HFFc6 (cell line): ENCODE measurements at places on chromosomes 12 and 14.

- DNase-seq = no peak
Observed at GRCh38 chr14:94699831-94700230, 70.1 kb downstream of the GSC start.

DNA sequence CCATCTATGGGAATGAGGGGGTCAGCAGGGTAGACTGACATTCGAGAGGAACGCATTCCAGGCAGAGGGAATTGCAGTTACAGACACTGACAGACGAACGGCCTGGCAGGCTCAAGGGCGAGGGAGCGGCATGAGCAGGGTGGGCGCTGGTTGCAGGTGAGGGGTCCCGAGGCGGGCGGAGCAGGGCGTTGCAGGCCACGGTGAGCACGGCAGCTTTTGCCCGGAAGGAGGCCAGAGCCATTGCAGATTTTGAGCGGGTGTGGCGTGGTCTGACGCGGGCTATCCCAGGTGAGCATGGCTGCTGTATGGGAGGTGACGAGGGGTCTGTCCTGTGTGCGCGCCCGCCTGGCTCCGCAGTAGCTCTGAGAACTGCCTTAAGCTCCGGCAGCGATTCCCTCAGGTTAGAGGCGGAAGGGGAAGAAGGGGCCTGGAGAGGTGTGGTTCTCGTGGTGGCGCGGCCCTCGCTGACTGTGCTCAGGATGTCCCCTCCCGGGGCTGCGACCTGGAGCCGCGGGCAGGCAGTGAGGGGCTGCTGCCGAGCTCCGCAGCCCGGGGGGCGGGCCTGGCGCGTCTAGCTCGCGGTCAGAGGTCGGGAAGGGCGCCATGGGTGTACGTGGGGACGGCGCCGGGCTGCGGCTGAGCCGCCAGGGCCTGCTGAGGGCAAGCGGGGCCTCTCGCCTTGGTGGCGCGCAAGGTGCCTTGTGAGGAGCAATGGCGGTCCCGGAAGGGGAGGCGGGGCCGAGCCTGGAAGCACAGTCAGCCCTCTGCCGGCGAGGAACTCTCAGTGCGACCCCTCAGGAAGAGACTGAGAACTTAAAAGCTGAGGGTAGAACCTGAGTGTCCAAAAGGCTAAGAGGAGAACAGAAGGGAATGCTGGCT is 177.1 kb downstream of the CACNA1C start:
- DNase-seq = no peak

- no peak for DNase-seq
Observed at GRCh38 chr12:53476769-53477209, 22.5 kb downstream of the MAP3K12 start.

GRCh38 chr14:89139404-89140247 is 277.4 kb downstream of the FOXN3 start:
- no peak for DNase-seq

GRCh38 chr12:99917711-99918402 is 66.9 kb downstream of the ANKS1B start:
- DNase-seq = no peak

- no peak for DNase-seq
Observed at GRCh38 chr12:50626026-50626425, 121.2 kb downstream of the DIP2B start.

DNA sequence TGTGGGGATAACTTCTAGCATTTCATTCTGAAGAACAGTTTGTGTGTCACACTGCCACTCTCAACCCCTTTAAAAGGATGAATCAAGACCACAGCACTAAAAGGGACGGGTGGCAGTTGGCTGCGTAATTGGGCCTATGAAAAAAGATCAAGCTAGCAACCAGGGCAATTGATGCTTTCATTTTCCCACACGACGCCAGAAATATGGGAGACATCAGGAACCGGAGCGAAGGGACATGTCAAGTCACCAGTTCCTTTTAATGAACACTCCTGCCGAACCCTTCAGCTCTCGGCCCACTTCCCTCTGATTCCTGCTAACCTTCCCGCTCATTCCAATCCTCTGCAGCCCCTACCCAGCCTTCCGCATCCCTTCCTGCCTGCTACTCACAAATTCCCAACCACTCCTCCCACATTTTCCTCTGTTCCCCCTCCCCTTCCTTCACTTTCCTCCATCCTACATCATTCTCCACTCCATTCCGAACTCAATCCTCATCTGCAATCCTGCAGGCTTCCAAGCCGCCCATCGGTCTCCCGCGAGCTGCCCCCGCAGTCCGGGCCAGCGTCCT is 753 bp downstream of the CSRNP2 start:
- DNase-seq = peak; percentile 48

DNA sequence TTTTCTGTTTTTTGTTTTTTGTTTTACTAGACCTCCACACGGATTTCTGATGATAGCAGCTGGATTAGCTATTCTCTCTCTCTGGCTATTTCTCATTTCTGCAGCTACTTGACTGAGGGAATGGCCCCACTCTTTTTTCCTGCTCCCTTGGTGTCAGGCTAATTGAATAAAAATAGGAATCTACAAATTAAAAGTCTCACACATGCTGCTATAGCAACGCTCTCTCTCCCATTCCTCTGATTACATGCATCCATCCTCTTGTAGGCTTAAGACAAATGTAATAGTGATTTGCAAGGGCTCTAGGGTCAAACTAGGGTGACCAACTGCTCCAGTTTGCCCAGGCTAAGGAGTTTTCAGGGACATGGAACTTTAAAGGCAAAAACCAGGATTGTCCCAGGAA is 221.8 kb downstream of the PHLDA1 start:
- no peak for DNase-seq

GRCh38 chr12:6692888-6693287 is 3.7 kb upstream of the ZNF384 start:
- no peak for DNase-seq

DNA sequence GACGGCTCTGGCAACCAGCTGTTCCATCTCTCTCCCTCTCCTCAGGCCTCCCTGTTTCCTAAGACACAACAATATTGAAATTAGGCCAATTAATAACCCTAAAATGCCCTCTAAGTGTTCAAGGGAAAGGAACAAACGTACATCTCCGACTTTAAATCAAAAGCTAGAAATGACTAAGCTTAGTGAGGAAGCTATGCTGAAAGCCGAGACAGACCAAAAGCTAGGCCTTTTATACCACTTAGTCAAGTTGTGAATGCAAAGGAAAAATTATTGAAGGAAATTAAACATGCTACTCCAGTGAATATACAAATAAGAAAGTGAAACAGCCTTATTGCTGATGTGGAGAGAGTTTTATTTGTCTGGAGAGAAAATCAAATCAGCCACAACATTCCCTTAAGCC is 61.8 kb upstream of the CATSPERB start:
- no peak for DNase-seq
